ENCODE measurements at places on chromosomes 7 and 10.
A peak's percentile ranks its signal among the peaks of the same experiment; 100 is the strongest.

GRCh38 chr10:23158370-23158769, 33.7 kb upstream of the PTF1A start:
- DNase-seq = peak; percentile 48

DNA sequence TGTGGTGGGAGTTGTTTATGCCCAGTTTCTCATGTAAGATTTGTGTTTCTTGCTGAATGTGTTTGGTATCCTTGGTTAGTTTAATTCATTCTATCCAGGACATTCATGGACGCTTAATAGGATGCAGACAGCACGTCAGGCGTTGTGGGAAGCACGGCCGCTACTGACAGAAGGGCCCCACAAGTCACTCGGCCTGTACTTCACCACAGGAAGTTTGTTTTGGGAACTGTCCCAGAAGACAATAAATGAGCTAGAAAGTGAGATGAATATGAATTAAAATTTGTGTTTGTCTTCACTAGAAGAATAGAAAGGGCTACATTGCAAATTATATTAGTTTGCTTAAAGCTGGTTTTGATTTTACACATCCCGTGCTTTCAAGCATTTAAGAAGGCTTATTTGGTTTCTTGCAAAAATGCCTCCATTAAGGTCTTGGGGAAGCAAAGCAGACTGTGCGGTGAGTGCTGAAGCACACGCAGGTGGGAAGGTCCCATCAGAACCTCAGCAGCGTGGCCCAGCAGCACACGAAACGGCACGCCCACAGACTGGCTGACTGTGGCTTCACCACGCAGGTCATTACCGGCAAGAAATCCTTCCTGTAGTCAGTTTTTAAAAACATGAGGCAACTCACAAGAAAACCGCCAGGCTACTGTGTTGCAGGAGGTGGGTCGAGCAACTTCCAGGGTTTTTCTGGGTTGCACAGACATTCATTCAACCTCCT, 74.1 kb downstream of the VIPR2 start:
- peak; percentile 41 for DNase-seq

GRCh38 chr10:4888236-4888635, 62.2 kb downstream of the AKR1E2 start:
- no peak for DNase-seq

DNA sequence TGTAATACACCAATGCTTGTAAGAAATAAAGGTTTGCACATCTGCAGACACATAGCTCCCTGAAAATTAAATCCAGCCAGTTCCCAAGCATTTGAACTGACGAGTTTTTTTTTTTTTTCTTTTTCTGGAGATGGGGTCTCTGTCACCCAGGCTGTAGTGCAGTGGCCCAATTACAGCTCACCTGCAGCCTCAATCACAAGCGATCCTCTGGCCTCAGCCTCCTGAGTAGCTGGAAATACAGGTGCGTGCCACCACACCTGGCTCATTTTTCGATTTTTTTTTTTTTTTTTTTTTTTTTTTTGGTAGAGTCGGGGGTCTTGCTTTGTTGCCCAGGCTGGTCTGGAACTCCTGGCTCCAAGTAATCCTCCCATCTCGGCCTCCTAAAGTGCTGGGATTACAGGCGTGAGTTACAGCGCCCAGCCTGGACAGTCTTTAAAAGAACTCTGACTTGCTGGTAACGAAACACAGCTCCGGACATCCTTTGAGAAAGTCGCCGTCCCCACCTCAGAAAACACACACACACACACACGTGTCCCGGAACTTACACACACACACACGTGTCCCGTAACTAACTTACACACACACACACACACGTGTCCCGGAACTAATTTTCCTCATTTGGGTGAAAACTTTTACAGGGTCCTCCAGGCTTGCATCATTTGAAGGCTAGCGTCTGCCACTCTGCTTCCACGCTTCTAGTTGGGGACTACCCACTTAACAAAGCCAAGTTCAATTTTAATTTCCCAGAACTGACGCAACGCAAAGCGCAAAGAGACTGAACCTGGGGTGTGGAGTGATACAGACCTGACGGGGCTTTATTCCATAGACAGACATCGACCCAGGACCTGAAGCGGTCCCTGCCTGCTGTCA, 18.6 kb downstream of the OCM2 start:
- DNase-seq = peak; percentile 40

GRCh38 chr7:2248984-2249694, 7.1 kb downstream of the NUDT1 start:
- DNase-seq = peak; percentile 34

- DNase-seq = no peak
Observed at GRCh38 chr7:127764681-127765080, 112.7 kb downstream of the SND1 start.

GRCh38 chr7:29878081-29878688, 71.9 kb downstream of the WIPF3 start:
- DNase-seq = peak; percentile 17

- no peak for DNase-seq
Observed at GRCh38 chr7:85010306-85010705, 176.6 kb downstream of the SEMA3D start.
